ENCODE measurements at places on chromosomes 4 and X.

- no peak for DNase-seq
Measured at GRCh38 chrX:154019061-154019621, 561 bp downstream of the IRAK1 start.

DNA sequence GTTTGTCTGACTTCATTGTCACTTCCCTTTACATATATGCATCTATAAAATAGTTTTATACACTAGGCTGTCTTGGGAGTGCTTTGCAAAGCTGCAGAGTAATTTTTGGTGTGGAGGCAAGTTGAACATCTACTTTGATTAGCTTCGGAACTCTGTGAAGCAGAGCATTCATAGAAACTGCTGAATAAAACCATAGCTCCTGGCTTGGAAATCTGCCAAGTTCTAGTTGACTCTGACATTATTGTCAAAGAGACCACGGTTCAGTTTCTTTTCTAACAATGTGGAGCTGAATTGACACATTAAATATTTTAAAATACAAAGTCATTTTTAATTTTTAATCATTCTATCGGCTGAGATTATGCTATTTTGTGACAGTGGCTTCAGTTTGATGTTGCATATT is 335.0 kb downstream of the BMPR1B start:
- DNase-seq = no peak

DNA sequence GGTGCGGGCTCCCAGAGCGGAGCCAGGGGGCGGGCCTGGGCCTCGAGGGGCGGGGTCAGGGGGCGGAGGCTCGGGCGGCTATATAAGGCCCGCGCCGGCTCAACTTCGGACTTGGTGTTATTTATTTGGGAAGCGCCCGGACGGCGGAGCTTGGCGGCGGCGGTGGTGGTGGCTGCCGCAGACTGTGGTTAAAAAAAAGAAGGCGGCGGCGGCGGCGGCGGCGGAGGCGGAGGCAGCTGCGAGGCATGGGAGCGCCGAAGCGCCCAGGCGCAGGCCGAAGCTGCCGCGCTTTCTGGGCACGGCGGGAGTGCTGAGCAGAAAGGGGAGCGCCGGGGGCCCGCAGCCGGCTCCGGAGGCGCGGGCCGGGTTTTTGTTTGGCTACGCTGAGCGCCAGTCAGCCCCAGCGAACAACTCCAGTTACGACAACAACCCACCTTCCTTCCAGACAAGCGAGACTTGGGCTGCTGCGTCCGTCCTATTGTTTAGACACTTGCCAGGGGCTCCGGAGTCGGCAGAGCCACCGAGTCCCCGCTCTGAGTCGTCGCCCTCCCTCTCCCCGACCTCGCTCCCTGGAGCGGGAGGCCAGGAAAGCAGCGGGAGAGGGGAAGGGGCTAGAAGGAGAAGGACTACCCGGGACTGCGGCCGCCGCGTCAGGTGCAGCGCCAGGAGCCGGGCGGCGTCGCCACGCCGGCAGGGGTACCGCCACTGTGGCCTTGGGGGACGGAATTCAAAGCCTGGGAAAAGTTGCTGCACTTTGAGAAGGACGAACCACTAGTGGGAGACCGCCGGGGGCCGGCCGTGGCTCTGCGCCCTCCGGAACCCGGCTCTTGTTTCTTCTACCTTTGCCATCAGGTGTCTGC is at the start of gene SLIT2:
TSS of gene SLIT2 (plus strand) at position 110 of the 860 bp plus-strand sequence. CDS start 1,911 bp downstream, outside the sequence.
- DNase-seq = peak; percentile 91

- no peak for DNase-seq
Measured at GRCh38 chrX:56000174-56000573, 232.0 kb upstream of the KLF8 start.

GRCh38 chrX:153669901-153670731 is 3.5 kb downstream of the PNCK start:
- DNase-seq = no peak

GRCh38 chrX:120308558-120308957 is 2.7 kb downstream of the TMEM255A start:
- no peak for DNase-seq

DNA sequence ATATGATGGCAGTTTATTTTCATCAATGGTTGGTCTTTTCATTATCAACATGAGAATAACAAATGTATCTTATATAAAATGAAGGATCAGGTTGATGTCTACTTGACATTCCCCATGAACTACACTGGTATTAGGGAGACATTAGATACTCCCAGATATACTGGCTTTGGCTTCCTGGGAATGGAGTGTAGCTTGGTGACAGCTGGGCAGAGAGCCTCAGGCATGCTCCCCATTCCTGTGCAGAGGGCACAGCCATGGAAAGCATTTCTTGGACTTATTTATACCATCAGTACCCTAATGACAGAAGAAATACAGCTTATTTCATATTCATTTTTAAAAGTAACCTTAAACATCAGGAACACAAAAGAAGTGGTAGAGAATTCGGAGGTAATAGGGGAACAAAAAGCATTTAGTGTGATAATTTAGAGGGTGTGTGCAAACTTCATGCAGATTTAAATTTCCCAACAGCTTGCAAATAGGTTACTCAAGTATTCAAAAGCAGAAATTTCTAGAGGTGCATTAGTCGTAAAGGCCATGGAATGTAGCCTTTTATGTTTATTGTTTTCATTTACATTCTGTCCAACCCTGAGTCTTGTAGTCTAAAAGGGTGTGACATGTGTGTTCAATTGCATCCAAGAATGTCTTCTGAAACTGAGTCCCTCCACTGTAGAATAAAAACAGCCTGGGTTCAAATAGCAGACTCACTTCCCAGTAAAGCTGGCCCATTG is 573.8 kb downstream of the KCNIP4 start:
- DNase-seq = no peak

DNA sequence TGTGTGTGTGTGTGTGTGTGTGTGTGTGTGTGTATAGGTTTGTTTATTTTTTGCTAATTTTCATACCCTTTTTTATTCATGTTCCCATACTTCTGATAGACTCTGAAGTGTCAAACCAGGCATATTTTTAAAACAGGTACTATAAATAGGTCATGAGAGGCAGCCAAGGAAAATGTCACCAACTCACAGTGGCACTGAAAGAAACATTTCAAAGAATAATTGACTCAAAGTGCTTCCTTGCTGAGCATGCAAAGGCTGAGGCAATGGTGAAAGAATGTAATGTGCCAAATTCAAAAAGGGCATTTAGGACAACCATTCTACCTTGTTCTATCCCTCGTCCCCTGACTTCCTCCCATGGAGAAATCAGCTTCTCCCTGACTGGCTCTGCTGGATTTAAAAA is 95.5 kb downstream of the EIF4E start:
- DNase-seq = no peak

DNA sequence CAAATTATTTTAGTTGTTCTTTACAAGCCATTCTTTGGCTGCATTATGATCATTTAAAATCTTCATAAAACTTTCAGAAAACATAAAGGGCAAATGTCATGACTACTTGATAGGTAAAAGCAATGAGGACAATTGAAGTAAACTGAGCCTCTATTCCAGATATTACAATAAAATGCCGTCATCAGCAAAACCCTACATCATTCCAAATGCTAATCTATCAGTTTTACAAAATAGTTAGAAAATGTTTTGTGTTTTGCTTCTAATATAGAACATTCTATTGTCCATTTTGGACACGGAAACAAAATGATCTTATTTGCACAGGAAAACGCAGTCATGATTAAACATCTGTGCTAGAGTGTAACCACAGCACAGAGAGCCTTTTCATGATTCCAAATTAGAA is 1330.6 kb upstream of the ADGRL3 start:
- no peak for DNase-seq

DNA sequence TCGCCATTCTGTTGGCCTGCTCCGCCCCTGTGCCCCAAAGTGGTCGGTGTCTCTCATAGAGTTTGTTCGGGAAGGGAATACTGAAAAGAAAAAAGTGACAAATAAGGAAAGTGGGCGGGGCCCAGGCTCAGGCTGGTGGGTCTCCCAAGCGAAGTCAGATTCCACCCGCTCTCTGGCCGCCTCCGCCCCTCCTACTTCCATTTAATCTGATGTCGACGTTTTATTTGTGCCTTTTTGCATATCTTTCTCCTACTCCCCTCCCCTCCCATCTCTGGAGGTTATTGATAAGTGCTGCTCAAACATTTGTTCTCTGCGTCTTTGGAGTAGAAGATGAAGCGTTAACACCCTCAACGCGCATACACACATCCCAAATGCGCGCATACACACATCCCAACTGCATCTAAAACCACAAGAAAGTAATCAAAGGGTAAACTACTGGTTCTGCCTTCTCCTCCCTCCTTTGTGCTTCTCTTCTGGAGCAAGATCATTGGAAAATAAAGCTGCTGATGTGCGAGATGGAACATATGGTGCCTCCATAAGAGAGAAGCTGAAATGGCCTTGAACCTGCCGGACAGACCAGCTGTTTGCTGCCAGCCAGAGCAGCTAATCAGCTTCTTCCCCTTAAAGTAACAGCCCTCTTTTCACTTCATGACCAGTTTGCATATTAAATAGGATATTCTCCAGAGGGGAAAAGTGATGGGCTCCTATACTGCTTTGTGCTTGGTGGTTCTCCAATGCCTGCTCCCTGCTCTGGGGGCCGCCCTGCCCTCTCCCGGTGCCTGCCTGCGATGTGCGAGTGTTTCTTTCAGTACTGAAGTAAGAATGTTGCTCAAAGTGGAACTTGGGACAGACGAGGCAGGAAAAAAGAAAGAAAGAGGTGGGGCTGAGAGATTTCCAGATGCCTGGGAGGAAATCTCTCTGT is 3.1 kb downstream of the MAMLD1 start:
- peak; percentile 80 for DNase-seq

DNA sequence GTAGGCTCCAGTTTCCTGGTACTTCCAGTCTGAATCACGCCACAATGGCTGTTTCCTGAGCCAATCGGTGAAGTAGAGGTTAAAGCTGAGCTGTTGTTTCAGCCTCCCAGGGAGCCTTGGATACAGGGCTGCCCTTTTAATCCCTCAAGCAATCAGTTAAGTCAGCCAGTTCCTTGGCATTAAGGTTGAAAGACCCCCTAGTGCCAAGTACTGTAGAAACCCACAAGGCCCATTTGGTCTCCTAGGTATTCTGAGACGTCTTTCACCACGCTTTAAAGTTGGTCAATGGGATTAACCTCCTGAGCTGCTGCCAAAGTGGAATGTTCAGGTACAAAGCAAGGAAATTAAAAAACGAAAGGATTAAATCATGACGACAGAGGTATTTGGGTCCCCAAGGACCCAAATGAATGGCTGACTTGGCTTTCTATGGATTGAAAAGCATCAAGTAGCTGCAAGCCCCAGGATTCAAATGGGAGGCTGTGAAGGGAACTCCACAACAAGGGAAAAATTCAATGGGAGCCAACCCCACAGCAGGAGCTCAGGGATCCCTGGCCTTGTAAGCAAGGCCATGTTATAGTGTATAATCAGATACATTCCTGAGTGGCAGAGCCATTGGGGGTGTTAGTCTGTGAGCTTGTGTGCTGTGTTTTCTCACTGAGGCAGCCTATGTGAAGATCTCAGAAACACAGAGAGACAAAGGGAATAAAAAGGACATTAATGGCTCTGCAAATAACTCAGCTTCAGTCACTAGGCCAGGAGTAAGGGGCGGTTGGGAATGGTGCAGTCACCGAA is 86.0 kb downstream of the ATG4A start:
- no peak for DNase-seq

GRCh38 chr4:158172261-158173258 is at the start of gene GASK1B:
TSS of gene GASK1B (minus strand) at chr4:158173025. CDS start at chr4:158171375, 1,650 bp downstream.
- peak; percentile 63 for DNase-seq

GRCh38 chrX:49999087-49999486 is 76.7 kb downstream of the CLCN5 start:
- no peak for DNase-seq

DNA sequence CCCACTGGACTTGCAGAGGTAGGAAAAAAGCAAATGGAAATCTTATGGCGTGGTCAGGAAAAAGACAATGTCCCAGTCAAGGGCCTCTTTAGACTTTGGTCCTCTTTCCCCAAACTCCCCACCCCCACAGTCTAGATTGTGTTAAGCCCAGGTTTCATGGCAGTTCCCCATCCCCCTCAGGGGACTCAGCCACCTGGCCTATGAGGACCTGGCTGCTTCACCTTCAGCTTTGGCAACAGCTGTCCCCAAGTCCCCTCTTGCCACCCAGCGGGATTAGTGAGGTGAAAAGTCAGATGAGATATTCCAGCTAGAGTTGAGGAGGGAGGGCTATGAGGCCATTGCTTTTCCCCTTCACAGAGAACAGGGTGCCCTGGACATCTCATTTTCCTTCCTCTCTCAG is 457 bp downstream of the RIPPLY1 start:
- DNase-seq = no peak

- DNase-seq = no peak
Measured at GRCh38 chr4:143771269-143771668, 70.8 kb upstream of the FREM3 start.

DNA sequence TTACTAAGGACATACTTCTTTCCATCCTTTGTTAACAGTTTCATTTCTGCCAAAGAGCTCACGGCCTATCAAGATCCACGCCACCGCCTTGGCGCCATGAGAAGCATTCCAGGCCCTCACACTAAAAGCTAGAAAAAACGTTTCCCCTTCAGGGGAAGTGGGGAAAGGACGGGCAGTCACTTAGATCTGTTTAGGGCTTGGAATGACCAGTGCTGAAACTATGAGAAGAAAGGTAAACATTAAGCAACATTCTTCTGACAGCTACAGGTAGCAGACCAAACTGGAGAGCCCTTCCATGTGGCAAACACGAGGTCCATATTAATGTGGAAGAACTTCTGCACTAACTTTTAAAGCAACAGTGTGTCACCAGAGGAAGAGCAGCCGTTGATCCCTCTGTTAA is 146.7 kb downstream of the SH3KBP1 start:
- DNase-seq = no peak

GRCh38 chr4:118850488-118851173 is 14.7 kb upstream of the SEC24D start:
- DNase-seq = no peak

GRCh38 chr4:8258552-8259212 is 10.9 kb upstream of the HTRA3 start:
- no peak for DNase-seq

DNA sequence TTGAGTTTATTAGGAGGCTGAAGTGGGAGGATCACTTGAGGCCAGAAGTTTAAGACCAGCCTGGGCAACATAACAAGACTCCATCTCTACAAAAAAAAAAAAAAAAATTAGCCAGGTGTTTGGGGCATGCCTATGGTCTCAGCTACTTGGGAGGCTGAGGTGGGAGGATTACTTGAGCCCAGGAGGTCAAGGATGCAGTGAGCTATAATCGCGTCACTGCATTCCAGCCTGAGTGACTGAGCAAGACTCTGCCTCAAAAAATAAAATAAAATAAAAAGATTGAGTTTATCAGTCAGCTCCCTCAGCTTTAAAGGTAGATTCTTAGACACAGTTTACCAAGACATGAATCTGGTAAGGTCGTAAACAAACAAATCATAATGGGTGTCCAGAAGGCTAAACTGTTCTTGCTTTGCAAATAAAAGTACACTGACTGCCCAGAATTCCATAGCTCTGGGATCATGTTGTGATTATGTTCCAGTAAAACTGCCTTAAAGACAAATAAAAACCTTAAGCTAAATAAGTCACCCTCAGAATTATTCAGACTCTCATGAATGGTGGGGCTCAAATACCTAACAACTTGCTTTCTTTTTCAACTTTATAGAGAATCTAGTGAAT is 18.7 kb downstream of the APOO start:
- DNase-seq = no peak

DNA sequence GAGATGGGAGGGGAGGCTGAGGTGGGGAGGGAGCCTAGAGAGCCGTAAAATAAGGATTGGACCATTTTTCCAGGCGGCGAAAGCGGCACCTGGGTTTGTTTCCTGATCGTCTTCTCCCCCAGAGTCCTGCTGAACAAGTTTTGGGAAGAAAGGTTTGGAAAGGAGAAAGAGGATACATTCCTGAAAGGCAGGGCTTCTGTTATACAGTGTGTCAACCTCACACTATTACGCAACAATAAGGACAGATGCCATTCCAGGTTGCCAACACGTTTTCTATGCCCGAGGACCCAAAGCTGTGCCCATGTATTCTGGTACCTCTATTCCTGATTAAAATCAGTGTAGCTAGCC is 658 bp downstream of the SCOC start:
- no peak for DNase-seq
